ENCODE measurements at places on chromosomes 5 and 9. TPM values are rescaled to one million over a fixed set of nuclear protein-coding genes. Genes with fewer than 3 reads are reported as not detected.

GRCh38 chr9:109369285-109369684 is 48.4 kb upstream of the EPB41L4B start:
- DNase-seq, result no peak

GRCh38 chr5:85337435-85337834 is 952.8 kb upstream of the EDIL3 start:
- no peak for DNase-seq

The PCDHGA8 gene
- 3.5 TPM for total RNA-seq

DNA sequence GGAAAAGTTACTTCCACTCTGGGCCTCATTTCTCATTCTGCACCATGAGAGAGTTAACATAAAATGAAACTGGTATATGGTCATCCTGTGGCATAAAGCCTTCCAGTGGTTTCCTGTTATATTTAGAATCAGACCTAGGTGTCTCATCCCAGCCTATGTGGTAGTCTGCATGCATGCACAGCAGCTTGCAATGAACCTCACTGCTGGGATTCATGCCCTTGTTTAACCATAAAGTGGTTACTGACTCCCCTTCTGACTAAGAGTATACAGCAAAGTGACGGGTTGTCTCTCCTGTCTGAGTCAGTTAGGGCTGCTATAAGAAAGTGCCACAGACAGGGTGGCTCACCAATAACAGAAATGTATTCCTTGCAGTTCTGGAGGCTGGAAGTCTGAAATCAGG is 14.7 kb upstream of the TDRD7 start:
- no peak for DNase-seq

The CDH9 gene
- not detected for total RNA-seq

The SLC6A3 gene
- total RNA-seq, result not detected

DNA sequence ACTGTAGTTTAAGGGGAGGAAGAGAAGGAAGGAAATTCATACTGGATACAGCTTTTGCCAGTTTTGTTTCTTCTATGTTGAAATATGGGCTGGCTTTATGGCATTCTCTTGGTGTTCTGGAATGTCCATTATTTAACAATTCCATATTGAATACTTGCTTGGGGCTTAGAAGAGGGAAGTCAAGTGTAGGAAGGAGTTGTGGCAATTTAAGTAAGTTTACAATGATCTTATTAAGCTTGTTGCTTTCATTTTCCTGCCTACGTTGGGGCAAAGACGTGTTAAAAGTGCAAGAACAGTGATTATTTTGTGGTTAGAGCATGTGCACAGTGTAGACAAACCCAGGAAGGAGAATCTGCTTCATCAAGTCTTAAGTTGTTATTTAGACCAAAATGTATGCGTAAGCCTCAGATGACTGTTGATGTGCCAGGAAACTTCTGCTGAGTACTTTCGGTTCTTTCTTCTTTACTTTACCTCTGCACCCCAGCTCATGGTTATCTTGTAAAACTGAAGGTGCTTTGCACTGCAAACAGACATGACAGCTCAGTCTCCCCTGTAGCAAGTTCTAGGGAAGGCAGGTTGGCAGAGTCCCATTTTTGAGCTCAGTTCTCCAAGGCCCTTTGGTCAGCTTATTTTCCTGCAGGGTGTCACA is 75.8 kb downstream of the F2RL2 start:
- no peak for DNase-seq

DNA sequence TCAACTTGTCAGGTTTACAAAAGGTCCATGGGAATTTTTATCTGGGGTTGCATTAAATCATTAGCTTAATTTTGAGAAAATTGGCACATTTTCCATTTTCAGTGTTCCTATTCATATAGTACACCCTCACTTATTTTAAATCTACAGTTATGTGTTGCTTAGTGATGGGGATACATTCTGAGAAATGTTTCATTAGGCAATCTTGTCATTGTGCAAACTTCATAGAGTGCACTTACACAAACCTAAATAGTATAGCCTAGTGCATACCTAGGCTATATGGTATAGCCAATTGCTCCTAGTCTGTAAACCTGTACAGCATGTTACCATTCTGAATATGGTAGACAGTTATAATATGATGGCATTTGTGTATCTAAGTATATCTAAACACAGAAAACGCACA is 19.8 kb upstream of the FAM151B start:
- DNase-seq, result no peak

DNA sequence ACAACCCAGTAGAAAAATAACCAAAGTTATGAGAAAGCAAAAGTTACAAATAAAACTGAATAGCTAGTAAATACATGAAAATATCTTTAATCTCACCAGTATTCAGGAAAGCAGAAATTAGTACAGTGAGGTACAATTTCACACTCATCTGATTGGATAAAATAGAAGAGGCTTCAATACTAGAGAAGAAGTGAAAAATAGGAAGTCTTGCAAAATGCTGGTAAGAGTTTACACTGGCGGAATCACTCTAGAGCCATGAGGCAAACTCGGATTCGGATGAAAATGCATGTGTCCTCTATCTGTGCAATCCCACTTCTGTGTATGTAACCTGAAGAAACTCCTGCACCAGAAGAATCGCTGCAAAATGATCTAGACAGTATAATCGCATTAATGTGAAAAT is 128.9 kb downstream of the CCDC192 start:
- DNase-seq, result peak; percentile 2

DNA sequence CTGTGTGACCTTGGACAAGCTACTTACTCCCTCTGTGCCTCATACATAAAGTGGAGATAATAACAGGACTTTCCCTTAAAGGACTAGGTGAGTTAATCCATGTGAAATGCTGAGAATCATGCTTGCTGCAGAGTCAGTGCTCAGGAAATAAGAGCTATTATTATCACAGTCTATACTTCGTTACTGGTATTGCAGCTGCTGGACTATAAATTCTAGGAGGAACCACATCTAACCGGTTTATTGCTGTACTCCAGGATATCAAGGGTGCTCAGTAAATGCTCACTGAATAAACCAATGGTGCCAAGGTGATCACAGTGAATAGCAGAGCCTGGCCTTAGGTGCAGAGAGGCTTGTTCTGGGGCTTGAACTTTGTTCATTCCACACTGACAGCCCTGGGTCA is 69.3 kb downstream of the HSPA4 start:
- DNase-seq, result no peak

The PCDHB8 gene
- total RNA-seq, result 0.36 TPM

GRCh38 chr9:114499941-114500696 is 5.2 kb downstream of the WHRN start:
- DNase-seq, result no peak

DNA sequence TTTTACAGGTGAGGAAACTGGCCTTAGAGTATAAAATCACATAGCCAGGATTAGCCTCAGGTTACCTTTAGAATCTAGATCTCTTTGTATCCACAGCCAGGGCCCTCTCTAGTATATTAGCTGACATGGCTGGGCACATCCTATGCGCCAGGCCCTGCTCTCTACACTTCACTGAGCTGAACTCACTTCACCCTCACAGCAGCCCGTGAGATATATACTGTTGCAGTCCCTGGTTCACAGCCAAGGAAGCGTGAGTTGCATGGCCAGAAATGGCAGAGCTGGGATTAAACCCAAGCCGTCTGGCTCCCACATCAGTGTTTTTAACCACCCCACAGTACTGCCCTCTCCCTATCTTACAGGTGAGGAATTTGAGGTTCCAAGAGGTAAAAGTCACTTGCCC is 58.4 kb downstream of the DAB2IP start:
- peak; percentile 35 for DNase-seq

The HEMGN gene
- not detected for total RNA-seq

The WHRN gene
- 2.2 TPM for total RNA-seq

The NR5A1 gene
- not detected for total RNA-seq

GRCh38 chr5:35815089-35815936 is 41.4 kb upstream of the IL7R start:
- peak; percentile 54 for DNase-seq

DNA sequence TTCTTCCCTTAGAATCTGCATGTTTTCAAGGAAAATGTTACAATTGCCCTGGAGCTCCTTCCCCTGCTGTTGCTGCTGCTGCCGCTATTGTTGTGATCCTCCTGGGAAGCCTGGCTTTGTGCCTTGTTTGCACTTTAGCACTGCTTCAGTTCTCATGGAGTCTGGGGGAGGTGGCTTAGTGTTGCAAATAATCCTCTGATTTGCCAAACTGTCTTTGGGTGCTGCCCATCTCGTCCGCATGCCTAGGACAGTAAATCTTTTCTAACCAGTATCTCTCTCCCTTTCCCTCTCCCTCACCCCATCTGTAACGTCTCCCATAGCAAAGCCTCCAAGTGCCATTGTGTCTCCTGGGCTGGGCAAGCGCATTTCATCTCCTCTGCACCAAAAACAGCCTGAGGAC is 30.3 kb downstream of the FAM240B start:
- no peak for DNase-seq

- DNase-seq, result no peak
These were observed 304.1 kb upstream of the PANK3 start for GRCh38 chr5:168883281-168883741.

DNA sequence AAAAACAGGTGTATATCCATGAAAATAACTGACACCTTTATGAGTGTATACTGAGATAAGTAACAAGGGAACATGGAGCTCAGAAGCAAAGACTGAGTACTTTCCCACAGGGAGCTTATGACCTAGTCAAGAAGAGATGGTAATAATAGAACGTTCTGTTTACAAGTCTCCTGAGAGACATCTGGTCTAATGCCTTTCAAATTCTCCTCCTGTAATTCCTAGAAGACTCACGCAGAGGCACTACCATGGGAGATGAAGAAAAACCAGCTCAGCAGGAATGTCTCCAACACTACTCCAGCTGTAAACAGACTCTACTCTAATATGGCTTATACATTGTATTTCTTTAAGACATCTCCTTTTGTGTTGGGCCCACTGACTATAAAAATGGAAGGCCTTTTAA is 503.6 kb upstream of the TUSC1 start:
- DNase-seq, result no peak

The CHSY3 gene
- 12.4 TPM for total RNA-seq

DNA sequence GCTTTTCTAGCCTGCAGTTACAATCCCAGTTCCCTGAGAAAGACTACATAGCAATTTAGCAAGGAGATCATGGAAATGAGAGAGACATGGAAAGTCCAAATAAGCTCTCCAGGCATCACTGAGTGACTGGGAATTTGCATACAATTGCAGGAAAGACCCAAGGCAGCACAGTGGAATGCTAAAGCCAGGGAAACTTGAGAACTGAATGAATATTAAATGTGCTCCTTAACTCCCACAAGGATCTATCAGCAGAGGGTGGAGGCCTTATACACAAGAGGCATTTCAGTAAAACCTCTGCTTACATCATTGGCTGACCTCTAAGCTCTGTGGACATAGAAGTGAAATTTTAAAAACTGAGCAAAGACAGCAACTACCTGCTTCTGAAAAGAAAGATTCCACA is 355.6 kb upstream of the DAB2 start:
- DNase-seq, result no peak

- peak; percentile 86 for DNase-seq
These were observed 120.1 kb upstream of the LPCAT1 start for GRCh38 chr5:1643651-1644392.

GRCh38 chr9:615756-616155 is 225.7 kb upstream of the DMRT1 start:
- no peak for DNase-seq

DNA sequence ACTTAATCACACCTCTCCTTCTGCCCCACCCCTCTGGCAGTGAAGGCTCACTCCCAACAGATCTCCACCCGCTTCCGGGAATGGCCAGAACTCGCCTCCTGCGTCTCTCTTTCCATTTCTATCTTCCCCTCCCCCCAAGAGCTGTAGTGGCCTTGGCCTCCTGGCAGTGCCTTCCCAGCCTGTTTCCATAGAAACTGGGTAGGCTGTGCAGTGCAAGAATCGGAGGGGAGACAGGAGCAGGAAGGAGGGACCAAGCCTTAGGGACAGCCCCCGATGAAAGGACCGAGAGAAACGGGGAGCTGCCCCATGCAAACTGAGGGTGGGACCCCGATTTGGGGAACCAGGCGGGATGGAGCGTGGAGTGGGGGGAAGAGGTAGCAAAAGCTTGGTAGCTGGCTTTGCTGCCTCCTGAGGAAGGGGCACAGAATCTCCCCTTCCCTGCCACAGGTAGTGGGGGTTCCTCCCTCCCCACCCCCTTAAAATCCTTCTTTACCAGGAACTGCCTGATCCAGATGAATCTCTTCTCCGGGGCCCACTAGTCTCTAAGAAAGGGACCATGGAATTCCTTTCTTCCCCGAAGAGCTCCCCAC is 4.5 kb upstream of the PCDH1 start:
- no peak for DNase-seq

GRCh38 chr9:114957558-114957957 is 27.2 kb upstream of the TNFSF8 start:
- DNase-seq, result no peak

DNA sequence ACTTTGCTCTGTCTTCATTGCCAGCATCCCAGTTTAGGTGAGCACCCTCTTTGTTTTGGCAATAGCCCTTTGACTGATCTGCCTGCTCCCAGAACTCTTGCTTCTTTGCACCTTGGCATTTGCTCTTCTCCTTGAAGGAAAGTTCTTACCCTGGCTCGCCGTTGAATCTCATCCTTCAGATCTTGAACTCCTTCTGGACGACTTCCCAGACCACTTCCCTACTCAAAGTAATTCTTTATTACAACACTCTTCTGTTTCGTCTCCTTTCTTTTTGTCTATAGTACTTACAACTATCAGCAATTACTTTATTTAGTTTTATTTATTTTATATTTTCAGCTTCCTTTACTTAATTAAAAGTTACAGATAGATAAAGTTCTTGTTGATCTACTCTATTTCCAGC is 1510.1 kb downstream of the MAT2B start:
- DNase-seq, result no peak

The PRUNE2 gene
- total RNA-seq, result 80.0 TPM

DNA sequence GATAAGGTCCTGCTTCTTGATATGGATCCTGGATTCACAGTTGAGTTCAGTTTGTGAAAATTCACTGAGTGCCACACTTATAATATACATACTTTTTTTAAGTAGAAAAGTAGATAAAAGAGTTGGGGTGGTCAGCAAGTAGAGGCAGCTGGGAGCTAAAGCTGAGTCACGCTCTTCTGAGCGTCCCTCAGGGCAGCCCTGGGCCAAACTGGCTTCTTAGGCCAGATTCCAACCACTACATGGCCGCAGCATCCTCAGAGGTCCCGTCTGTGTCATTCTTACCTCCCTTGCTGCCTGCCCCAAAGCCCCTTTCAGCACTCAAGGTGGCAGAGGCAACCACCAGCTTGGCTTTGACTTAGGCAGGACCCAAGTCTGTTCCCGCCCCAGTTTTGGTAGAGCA is 123.3 kb upstream of the TBC1D2 start:
- DNase-seq, result peak; percentile 80

The EQTN gene
- total RNA-seq, result not detected

- peak; percentile 96 for DNase-seq
These were observed 32.0 kb upstream of the SPTLC1 start for GRCh38 chr9:92147030-92147851.

- DNase-seq, result no peak
These were observed 1672.9 kb upstream of the WWC1 start for GRCh38 chr5:166618526-166618925.

The SPATA31C1 gene
- not detected for total RNA-seq

GRCh38 chr9:15132091-15132490 is 174.9 kb downstream of the TTC39B start:
- no peak for DNase-seq

Measured in osteoblast (primary cell).